ENCODE measurements at places on chromosomes 5 and 9. TPM values are rescaled to one million over a fixed set of nuclear protein-coding genes. Genes with fewer than 3 reads are reported as not detected.

DNA sequence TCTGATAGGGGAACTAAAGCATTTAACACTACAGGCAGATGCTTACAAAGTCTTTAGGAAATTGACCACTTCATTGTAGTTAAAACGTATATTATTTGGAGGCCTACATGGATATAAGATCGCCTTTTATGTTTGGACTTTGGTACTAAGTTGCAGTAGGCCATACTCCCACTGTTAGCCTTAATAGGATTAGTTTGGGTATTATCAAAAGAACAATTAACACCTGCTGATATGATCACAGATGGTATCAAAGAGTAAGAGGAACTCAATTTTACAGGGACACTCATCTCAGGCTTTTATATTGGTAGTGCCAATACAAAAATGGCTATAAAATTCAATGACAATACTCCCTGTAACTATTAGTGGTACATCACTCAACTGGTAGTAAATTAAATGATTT lies 1183.0 kb downstream of the MAT2B start:
- no peak for DNase-seq
- no peak overlapping the region for H3K27ac ChIP-seq
- H3K27me3 ChIP-seq, result no peaks in the 10 kb centered on the region
- H3K4me3 ChIP-seq, result no peak overlapping the region

RHOBTB3 gene
- 0.75 TPM for total RNA-seq

- H3K4me3 ChIP-seq, result no peak overlapping the region
- H3K27ac ChIP-seq, result no peak overlapping the region
- H3K4me1 ChIP-seq, result no peaks in the 10 kb centered on the region
Observed at GRCh38 chr5:142400415-142400814, 75.6 kb upstream of the SPRY4 start.

DNA sequence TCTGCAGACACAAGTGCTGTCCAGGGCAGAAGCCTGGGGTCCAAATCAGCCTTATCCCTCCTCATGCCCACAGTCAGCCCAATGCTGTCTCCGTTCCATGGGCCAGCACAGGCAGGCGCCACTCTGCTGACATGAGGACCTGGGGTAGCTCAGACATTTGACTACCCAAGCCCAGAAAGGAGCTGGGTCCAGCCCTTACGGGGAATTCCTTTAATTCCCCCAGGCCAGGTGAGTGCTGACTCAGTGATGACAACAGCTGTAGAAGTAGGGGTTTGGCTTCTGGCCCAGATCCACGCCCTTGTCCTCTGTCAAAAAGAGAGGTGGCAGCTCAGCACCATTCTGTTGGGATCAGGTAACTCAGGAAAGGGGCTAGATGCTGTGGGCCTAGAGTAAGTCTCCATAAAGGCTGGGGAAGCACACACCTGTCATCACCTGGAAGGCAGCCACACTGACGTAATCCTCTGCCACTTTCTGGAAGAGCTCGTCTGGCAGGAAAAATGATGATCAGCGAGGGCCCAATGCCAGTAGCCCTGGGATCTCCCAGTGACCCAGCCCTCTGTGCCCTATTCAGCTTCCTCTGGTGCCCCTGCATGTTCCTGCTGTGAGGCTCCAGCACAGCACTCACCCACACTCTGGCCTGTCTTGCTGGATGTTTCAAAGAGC lies 1.9 kb downstream of the RAB24 start:
- peak overlapping the region; percentile 58 for H3K27ac ChIP-seq
- no peaks in the 10 kb centered on the region for H3K27me3 ChIP-seq
- peak overlapping the region; percentile 96 for H3K4me3 ChIP-seq

GRCh38 chr9:130659699-130660248 lies 4.6 kb upstream of the PRDM12 start:
- no peak overlapping the region for H3K27ac ChIP-seq
- DNase-seq, result no peak
- H3K27me3 ChIP-seq, result peaks cover 67% of the 10 kb centered on the region
- H3K4me3 ChIP-seq, result no peak overlapping the region
- H3K36me3 ChIP-seq, result no peaks in the 10 kb centered on the region

- H3K36me3 ChIP-seq, result no peaks in the 10 kb centered on the region
- no peak for DNase-seq
- no peak overlapping the region for H3K4me3 ChIP-seq
- H3K4me1 ChIP-seq, result no peaks in the 10 kb centered on the region
- H3K27ac ChIP-seq, result no peak overlapping the region
Observed at GRCh38 chr9:135139366-135139959, 52.0 kb downstream of the OLFM1 start.

SGCD gene
- not detected for total RNA-seq

DNA sequence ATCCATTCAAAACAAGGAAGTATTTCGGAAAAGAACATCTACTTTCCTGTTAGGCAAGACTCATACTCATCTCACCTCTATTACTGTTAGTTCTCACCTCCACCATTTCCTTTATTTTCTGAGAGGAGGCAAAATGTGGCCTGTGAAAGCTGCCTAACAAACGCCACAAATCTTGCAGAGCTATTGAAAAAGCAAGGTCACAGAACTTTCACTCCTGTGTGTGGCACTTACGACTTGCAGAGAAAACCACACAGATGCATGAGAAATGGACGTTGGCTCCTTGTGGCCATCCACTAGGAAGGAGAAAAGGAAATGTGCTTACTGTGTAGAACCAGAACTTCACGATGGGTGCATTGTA lies 195.8 kb upstream of the KLF9 start:
- no peaks in the 10 kb centered on the region for H3K4me1 ChIP-seq
- DNase-seq, result no peak
- H3K36me3 ChIP-seq, result no peaks in the 10 kb centered on the region
- no peaks in the 10 kb centered on the region for H3K27me3 ChIP-seq

DNA sequence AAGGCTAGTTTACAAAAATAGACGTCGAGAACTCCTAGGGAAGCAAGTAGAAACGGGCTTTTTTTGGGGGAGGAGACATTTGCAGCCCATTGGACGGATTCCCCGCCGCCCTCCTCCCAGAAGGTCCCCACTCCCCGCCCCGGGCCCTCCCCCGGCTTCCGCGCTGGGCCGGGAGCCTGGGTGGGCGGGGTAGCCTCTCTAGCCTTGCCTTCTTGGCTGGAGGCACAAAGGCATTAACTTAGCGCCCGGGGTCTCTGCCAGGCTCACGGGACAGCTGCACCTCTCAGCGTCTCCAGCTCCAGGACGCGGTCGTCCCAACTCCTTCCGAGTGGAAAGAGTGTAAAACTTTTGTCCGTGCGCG lies at the start of gene DMRTA1:
Gene DMRTA1, plus strand, starts transcription at position 236 of the 361 bp plus-strand sequence. CDS start 242 bp downstream, outside the sequence.
- no peaks in the 10 kb centered on the region for H3K36me3 ChIP-seq
- H3K27ac ChIP-seq, result no peak within 1 kb of the TSS
- peaks cover 10% of the 10 kb centered on the region for H3K4me1 ChIP-seq
- DNase-seq, result no peak

- no peaks in the 10 kb centered on the region for H3K36me3 ChIP-seq
- DNase-seq, result no peak
- no peak overlapping the region for H3K4me3 ChIP-seq
- H3K27me3 ChIP-seq, result no peaks in the 10 kb centered on the region
Observed at GRCh38 chr5:31049461-31049860, 144.0 kb upstream of the CDH6 start.

TUSC1 gene
- not detected for total RNA-seq

DNA sequence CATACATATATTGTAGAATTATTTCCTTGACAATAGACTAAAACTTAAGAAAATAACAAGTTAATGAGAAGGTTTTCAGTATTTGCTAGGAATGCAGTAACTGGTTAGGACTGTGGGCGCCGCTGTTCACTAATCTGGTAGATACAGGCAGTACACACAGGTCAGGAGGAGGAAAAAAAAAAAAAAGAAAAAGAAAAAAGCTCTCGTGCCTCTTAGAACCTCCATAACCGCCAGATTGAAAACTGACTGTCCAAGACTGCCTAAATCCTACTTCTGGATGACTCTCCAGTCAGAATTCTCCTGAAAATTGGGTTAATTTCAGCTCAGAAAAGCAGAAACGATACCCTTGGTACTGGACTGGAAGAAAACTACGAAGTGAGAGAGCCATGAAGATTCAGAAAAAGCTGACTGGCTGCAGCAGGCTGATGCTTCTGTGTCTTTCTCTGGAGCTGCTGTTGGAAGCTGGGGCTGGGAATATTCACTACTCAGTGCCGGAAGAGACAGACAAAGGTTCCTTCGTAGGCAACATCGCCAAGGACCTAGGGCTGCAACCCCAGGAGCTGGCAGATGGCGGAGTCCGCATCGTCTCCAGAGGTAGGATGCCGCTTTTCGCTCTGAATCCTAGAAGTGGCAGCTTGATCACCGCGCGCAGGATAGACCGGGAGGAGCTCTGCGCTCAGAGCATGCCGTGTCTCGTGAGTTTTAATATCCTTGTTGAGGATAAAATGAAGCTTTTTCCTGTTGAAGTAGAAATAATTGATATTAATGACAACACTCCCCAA lies at the start of gene PCDHGA1:
Gene PCDHGA1, plus strand, starts transcription at position 216 of the 782 bp plus-strand sequence.
- H3K4me3 ChIP-seq, result no peak within 1 kb of the TSS
- H3K27ac ChIP-seq, result no peak within 1 kb of the TSS
- peak; percentile 24 for DNase-seq
- H3K36me3 ChIP-seq, result peaks cover 29% of the 10 kb centered on the region
- H3K4me1 ChIP-seq, result peaks cover 9% of the 10 kb centered on the region

FGD3 gene
- total RNA-seq, result 47.7 TPM

- H3K36me3 ChIP-seq, result no peaks in the 10 kb centered on the region
- H3K27ac ChIP-seq, result no peak overlapping the region
- DNase-seq, result no peak
- H3K4me3 ChIP-seq, result no peak overlapping the region
Observed at GRCh38 chr9:114061292-114061691, 16.8 kb downstream of the AMBP start.

GRCh38 chr5:120615967-120616645 lies 152.0 kb downstream of the PRR16 start:
- no peaks in the 10 kb centered on the region for H3K4me1 ChIP-seq
- no peak overlapping the region for H3K4me3 ChIP-seq
- DNase-seq, result no peak
- no peaks in the 10 kb centered on the region for H3K27me3 ChIP-seq
- H3K36me3 ChIP-seq, result no peaks in the 10 kb centered on the region

DNA sequence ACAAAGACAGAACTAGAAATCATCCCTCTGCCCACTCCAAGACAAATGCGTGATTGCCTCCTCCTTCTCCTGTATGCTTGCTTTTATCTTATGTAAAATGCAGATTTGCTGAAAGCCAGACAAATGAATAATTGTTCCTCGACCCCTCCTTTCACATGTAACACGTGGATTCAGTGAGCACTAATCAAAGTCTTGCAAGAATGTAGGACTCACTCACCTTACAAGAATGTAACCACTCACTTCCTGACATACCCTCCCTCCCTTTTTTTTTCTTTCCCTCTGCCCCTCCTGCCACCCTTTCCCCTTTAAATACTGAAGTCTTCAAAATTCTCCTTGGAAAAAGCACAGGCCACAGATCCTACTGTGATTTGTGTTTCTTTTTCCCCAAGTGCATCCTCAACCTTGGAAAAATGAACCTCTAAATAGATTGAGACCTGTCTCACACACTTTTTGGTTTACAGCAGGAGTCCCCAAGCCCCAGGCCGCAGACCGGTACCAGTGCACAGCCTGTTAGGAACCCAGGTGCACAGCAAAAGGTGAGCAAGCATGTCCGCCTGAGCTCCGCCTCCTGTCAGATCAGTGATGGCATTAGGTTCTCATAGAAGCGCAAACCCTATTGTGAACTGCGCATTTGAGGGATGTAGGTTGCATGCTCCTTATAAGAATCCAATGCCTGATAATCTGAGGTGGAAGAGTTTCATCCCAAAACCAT lies 29.4 kb upstream of the HSD17B3 start:
- H3K27me3 ChIP-seq, result no peaks in the 10 kb centered on the region
- no peak for DNase-seq
- no peaks in the 10 kb centered on the region for H3K36me3 ChIP-seq
- H3K27ac ChIP-seq, result no peak overlapping the region
- no peaks in the 10 kb centered on the region for H3K4me1 ChIP-seq

CDKN2B gene
- total RNA-seq, result 0.10 TPM

DNA sequence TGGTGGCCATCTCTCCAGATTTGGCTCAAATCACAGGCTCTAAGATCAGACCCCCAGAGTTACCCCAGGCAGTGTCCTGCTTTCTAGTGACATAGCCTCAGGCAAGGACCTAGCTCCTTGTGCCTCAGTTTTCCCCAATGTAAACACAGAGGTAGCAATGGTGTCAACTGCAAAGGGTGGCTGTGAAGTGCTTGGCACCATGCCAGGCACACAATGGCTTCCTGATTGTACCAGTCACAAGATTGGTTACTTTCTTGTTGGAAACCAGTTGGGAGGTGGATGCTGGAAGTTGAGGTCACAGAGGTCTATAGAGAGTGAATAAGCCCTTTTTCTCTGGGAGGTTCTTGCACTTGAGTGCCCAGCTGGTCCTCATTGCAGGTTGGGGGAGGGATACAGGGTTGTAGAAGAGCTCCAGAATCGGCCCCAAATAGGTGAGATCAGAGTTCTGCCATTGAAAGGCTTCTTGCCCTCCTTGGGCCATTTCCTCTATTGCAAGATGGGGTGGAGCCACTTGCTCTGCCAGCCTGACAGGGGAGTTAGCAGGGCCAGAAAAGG lies 2.3 kb downstream of the STKLD1 start:
- no peaks in the 10 kb centered on the region for H3K27me3 ChIP-seq
- no peak overlapping the region for H3K27ac ChIP-seq
- DNase-seq, result no peak
- H3K4me1 ChIP-seq, result peaks cover 10% of the 10 kb centered on the region

PKD2L2 gene
- not detected for total RNA-seq

DNA sequence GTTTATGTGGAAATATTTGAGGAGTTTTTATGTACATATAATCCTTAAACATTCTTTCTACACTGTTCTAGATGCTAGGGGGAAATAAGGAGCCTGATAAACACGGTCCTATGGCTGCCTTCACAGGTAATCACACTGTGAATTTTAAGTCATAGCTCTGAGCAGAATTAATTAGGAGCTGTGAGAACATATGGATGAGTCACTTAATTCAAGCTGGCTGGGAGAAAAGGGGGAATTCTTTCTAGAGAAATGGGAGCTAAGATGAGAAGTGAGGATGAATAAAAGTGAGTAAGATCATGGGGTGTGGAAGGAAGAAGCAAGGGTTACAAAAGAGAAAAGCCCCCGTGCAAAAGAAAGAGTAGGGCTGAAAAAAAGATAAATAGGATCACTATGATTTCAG lies 290.8 kb downstream of the DNAH5 start:
- H3K4me3 ChIP-seq, result no peak overlapping the region
- no peaks in the 10 kb centered on the region for H3K36me3 ChIP-seq
- H3K27me3 ChIP-seq, result no peaks in the 10 kb centered on the region
- DNase-seq, result no peak

- H3K4me3 ChIP-seq, result no peak overlapping the region
- no peaks in the 10 kb centered on the region for H3K36me3 ChIP-seq
- H3K27ac ChIP-seq, result no peak overlapping the region
- DNase-seq, result peak; percentile 77
- H3K4me1 ChIP-seq, result peaks cover 2% of the 10 kb centered on the region
Observed at GRCh38 chr5:1140171-1140817, 28.4 kb upstream of the SLC12A7 start.

GRCh38 chr9:85216601-85217000 lies 525.2 kb downstream of the AGTPBP1 start:
- no peaks in the 10 kb centered on the region for H3K36me3 ChIP-seq
- no peaks in the 10 kb centered on the region for H3K4me1 ChIP-seq
- no peak for DNase-seq
- H3K27ac ChIP-seq, result no peak overlapping the region
- no peaks in the 10 kb centered on the region for H3K27me3 ChIP-seq
